Kidney tubule cell (primary cell): ENCODE measurements at places on chromosomes 1 and 21.
A peak's percentile ranks its signal among the peaks of the same experiment; 100 is the strongest.

GRCh38 chr1:178908358-178908757 is 37.5 kb upstream of the ANGPTL1 start:
- no peak for DNase-seq

GRCh38 chr21:44070391-44070790 is 36.8 kb upstream of the PWP2 start:
- no peak for DNase-seq

DNA sequence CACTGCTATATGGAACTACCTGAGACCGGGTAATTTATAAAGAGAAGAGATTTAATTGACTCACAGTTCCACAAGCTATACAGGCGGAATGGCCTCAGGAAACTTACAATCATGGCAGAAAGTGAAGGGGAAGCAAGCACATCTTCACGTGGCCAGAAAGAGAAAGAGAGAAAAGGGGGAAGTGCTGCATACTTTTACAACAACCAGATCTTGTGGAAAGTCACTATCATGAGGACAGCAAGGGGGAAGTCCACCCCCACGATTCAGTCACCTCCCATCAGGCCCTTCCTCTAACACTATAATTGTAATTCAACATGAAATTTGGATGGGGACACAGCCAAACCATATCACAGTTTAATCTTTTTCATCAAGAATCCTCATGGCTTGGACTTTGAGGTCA is 339.2 kb upstream of the AJAP1 start:
- DNase-seq = no peak

DNA sequence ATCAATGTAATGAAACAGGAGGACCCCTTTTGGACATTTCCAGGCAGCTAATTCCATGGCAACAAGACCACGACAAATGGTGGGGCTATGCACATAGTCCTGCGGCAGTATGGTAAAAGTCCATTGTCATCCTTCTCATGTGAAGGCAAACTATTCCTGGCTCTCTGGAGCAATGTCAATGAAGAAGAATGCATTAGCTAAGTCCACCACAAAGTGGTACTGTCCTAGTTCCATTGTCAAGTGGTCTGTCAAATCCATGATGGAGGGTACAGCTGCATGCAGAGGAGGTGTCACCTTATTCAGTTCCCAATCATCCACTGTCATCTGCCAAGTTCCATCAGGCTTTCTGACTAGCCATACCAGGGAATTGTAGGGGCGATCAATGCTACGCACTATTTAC is 110.1 kb downstream of the GDAP2 start:
- no peak for DNase-seq

DNA sequence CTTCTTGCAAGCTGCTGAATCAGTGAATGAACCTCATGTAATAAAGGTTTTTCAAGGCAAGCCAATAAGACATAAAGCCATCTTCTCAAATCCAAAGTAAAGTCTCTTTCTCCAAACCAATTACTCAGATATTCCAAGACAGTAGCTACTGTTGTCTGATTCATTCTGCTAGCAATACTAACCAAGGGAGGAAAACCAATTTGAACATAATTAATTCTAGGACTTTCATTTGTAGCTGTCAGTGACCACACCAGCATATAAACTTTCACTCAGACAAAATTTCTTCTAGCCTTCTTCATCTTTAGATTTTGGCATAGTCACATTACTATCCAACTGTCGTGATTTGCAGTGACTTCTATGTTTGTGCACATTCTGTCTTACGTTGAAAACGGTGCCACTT is 10.5 kb upstream of the INTS3 start:
- no peak for DNase-seq

DNA sequence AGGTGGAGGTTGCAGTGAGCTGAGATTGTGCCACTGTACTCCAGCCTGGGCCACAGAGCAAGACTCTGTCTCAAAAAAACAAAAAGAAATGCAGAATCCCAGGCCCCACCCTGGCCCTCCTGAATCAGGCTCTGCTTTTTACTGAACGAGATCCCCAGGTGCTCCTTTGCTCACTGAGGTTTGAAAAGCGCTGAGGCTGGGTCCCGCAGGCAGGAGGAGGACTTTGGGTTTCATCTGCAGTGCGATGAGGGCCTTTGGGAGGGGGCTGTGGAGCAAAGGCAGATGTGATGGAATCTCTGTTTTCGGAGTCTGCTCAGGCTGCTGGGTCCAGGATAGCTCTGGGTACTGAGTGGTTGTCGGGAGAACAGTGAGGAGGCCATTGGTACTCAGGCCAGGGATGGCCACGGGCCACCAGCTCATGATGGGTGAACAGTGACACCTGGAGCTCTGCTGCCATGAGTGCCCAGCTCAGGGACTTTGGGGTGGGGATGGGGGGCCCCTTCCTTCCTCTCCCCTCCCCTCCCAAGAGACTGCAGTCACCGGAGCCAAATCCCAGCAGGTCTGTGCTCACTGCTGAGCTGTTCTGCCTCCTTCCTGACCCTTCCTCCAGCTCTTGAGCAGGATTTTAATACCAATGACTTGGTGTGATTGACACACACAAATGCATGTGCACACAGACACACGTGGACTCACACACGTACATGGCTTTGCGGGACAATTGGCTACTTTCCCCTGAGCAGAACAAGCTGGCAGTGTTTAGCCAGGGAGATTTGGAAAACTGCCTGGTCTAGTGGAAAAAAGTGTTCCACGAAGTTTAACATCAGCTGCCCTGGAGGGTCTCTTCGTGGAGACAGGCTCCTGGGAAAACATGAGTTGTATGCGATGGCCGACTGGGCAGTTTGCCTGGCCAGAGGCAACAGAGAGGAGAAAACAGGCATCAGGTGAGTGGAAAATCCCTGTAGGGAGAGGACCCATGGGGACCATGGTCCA is 3.6 kb upstream of the DHRS3 start:
- no peak for DNase-seq

- DNase-seq = no peak
These were observed 212.3 kb downstream of the KAZN start for GRCh38 chr1:14810595-14811361.

DNA sequence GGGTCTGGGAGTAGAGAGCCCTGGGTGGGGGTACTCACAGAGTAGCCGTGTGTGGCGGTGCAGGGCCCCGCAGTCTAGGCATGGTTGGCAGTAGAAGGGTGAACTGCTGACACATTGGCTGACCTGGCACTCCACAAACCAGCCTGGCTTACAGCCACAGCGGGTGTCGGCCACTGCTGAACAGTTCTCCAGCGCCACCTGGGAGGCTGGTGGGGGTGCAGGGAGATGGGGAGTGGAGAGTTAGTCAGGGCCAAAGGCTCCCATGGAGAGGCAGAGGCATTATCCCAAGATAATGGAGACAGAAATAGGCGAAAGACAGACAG is 1.5 kb downstream of the TNFRSF25 start:
- peak; percentile 40 for DNase-seq
